Left lung (tissue), 14 donors: ENCODE measurements at places on chromosomes 3 and 15. TPM values are rescaled to one million over a fixed set of nuclear protein-coding genes. Genes with fewer than 3 reads are reported as not detected.

Gene UPK1B
- polyA plus RNA-seq, result 0.49 TPM

Gene SSUH2
- 1.5 TPM for polyA plus RNA-seq

Gene TMEM266
- 2.9 TPM for polyA plus RNA-seq

Gene MYZAP
- polyA plus RNA-seq, result 65.1 TPM

Gene TMCC1
- polyA plus RNA-seq, result 28.1 TPM

Gene SNX22
- 3.1 TPM for polyA plus RNA-seq

Gene UROC1
- 0.08 TPM for polyA plus RNA-seq

GRCh38 chr15:76565366-76565765 is 228.8 kb downstream of the ISL2 start:
- no peak for DNase-seq

- no peak for DNase-seq
These were observed 38.2 kb downstream of the BOC start for GRCh38 chr3:113249601-113250000.

GRCh38 chr3:56782215-56782614 is 19.5 kb downstream of the ARHGEF3 start:
- no peak for DNase-seq

DNA sequence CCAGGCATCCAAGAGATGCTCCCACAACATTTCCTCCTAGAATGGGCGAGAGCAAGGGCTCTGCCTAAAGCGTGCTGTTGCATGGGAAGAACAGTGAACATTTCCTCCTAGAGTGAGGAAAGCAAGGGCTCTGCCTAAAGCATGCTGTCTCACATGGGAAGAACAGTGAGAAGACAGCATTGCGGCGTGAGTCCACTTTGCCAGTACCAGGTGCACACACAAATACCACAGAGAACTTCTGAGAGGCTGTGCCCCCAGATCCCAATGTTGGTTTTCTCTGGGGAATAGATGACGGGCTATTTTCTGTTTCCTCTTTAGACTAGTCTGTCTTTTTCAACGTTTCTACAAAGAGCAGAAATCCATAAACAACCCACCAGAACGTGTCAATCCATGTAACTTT is 142.9 kb downstream of the LRRK1 start:
- no peak for DNase-seq

GRCh38 chr15:98794748-98795147 is 146.4 kb downstream of the IGF1R start:
- no peak for DNase-seq

DNA sequence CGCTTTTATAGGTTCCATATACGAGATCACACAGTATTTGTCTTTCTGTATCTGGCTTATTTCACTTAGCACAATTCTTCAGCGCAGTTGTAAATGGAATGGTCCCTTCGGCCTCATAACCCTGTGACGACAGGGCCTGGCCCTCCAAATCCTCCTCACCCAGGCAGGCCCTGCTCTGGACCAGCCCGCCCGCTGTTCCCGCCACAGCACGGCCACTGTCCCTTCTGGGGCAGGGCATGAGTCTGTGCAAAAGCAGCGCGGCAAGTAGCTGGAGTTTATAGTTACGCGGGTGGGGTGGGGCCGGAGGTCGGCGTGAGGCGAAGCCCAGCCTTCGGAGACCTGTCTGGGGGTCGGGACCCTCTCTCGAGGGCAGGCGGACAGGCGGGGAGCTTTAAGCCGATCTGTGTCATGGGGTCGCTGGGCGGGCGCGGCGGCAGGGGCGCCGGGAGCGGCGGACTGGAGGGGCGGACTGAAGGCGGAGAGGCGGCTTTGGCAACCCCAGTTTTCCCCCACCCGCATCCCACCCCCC is 543 bp downstream of the ARPIN start:
- peak; percentile 87 for DNase-seq
